HFF-Myc (cell line): ENCODE measurements at places on chromosomes 16 and 17.

DNA sequence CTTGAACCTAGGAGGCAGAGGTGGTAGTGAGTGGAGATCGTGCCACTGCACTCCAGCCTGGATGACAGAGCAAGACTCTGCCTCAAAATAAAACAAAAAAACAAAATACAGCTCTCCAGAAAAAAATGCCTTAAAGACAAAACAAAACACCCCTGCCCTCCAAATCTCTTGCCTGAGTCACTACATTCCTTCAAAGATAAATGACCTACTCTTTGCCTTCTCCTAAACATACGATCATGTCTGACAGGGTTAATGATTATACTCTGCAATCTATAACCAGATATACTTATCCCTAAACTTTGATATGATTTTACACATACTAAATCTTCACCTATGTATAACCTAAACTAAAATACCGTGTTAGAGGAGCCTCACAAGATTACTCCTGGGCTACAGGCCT is 1.4 kb upstream of the SETD6 start:
- no peak for DNase-seq

- DNase-seq = no peak
Observed at GRCh38 chr17:45009676-45010467, 41.6 kb downstream of the DCAKD start.

DNA sequence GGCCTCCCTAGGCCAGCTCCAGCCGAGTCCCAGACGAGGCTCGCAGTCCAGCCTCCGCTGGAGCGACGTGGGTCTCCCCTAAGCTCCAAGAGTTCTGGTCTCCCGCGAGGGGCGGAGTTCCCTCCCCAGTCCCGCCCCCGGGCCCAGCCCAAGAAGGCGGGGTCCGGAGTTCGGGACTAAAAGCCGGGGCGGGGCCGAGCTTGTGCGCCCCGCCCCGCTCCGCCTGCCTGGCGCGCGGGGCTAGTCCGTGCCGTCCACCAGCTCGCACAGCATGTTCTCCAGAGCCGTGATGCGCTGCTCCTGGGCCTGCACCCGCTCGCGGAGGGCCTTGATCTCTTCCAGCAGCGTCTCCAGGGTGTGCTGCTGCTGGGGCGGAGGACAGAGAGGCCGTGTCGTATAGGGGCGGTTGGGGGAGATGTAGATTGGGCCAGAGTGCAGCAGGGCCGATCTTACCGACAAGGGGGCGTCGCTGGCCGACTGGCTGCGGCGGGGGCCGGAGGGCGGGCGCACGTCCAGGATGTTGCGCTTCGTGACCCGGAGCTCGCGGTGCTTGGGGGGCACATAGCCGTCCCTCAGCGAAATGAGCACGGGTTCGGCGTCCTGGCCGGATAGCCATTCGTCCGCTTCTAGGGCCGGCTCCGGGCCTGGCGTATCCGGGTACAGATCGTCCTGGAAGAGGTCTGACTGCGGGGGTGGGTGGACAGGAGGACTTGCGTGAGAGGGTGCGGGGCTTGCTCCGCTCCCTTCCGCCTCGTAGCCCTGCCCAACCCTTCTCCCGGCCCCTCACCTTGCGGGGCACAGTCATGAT is 7.0 kb downstream of the CORO6 start:
- no peak for DNase-seq

GRCh38 chr17:17264430-17264829 is 16.6 kb downstream of the COPS3 start:
- no peak for DNase-seq

DNA sequence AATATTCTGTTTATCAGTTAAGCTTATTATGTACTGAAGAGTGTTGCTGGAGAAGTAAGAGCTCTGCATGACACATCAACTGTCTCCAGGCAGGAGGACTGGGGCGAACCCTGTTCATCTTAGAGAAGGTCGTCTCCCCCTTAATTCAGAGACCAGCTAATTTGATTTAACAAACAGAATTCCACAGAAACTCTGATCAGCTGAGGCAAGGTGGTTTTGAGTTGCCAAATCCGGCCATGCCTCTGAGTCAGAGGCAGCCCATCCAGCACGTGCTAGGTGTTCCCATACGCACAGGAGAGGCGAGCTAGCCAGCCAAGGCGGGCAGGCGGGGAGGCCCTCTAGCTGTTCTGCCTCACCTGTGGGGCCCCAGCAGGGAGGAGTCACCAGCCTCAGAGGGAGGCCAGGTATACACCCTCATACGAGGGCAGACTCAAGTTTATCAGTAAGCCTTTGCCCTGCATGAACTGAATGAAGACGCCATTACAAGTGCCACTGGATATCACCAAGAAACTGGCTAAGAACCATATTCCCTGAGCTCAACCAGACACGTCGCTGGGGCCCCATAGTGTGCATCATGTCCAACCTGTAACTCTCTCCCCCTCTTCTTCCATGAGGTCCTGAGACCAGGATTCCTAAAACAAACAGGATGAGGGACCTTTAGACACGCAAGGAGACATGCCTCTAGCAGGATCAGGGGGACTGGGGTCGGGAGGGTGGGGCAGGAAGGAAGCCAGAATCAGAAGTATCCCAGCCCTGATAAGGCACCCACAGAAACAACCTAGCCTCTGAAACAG is 25.7 kb downstream of the STAT5A start:
- DNase-seq = no peak
